Colonic mucosa (tissue), 4 donors: ENCODE measurements at places on chromosomes 12 and 14. TPM values are rescaled to one million over a fixed set of nuclear protein-coding genes. Genes with fewer than 3 reads are reported as not detected.

Gene RASAL1
- total RNA-seq: 9.0 TPM

GRCh38 chr12:77968021-77968420 is 137.3 kb downstream of the NAV3 start:
- no peak for DNase-seq
- H3K27ac ChIP-seq: no peak overlapping the region
- no peak overlapping the region for H3K4me3 ChIP-seq
- no peaks in the 10 kb centered on the region for H3K4me1 ChIP-seq
- H3K27me3 ChIP-seq: no peaks in the 10 kb centered on the region

Gene GPD1
- total RNA-seq: 3.4 TPM

DNA sequence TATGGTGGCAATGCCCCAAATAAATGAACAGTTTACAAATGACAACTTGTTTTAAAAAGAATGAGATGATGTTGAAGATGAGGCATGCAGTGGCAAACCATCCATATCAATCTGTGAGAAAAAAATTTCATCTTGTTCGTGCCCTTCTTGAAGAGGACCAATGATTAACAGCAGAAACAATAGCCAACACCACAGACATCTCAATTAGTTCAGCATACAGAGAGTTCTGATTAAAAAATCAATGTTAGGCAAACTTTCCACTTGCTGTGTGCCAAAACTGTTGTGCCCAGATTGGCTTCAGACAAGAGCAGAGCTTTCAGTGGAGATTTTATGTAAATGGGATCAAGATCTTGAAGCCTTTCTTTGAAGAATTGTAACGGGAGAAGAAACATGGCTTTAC is 329.9 kb downstream of the BMP4 start:
- H3K27me3 ChIP-seq: no peaks in the 10 kb centered on the region
- no peaks in the 10 kb centered on the region for H3K4me1 ChIP-seq
- no peak overlapping the region for H3K27ac ChIP-seq

GRCh38 chr12:9509464-9510161 is 98.1 kb downstream of the KLRB1 start:
- H3K4me3 ChIP-seq: no peak overlapping the region
- no peaks in the 10 kb centered on the region for H3K4me1 ChIP-seq
- H3K27me3 ChIP-seq: no peaks in the 10 kb centered on the region
- H3K27ac ChIP-seq: no peak overlapping the region
- DNase-seq: no peak

DNA sequence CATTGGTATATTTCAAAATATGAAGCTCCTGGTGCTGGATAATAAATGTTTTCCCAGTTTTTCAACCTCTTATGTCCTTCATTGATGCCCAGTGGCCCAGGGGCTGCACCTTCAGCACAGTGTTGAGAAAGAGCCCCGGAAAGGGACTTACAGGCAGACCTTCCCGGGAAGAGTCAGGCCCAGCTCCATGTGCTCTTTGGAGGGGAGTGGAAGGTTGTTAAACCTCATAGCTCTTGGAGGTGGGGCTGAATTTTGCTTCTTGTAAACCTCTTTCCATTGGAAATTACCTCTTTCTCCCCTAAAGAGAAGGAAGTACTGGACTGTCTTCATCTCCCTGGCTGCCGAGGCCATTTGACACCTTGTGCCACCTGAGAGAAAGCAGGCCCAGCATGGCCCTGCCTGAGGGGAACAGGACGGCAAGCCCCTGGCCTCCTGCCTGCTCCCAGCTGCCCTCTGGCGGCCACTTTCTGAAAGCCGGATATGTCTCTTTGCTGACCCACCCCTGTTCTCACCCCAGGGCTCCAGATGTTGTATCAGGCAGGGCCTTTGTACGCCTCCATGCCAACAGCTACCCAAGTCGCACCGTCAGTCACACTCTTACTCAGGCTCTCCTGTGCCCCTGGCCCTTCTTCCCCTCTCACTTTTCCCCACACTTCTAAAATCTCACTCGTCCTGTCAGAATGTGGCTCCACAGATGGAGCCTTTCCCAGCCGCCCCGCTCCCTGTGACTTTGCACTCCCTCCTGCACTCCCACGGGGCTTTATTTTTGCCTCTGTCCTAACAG is 43.0 kb downstream of the EVL start:
- no peaks in the 10 kb centered on the region for H3K27me3 ChIP-seq
- no peaks in the 10 kb centered on the region for H3K36me3 ChIP-seq
- H3K4me1 ChIP-seq: no peaks in the 10 kb centered on the region
- no peak overlapping the region for H3K4me3 ChIP-seq

DNA sequence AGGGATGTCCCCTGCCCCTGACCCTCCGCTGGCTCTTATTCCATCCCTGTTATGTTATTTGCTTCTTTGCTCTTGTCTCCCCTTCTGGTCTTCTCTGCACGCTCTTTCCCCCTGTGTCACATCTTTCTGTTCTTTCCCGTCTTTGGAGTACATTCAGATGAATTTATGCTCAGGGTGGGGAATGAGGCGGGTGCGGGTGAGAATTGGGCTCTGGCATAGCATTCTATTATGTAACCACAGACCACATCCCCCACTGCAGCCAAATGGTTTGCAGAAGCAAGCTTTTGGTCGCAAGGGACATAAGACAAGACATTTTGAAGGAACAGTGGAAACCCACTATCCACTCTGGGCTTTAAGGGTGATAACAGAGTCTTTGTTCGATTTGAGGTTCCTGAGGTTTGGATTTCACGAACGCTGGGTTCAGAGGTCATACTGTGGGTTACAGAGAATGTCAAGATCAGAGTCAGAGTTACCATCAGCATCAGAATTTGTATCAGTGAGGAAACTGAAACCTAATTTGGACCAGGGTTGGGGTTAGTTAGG is 3.8 kb downstream of the ENDOU start:
- no peaks in the 10 kb centered on the region for H3K36me3 ChIP-seq
- no peaks in the 10 kb centered on the region for H3K27me3 ChIP-seq
- DNase-seq: no peak
- no peak overlapping the region for H3K27ac ChIP-seq
- H3K4me3 ChIP-seq: no peak overlapping the region
- H3K4me1 ChIP-seq: peaks cover 4% of the 10 kb centered on the region

Gene PRICKLE1
- total RNA-seq: 2.9 TPM

- H3K4me3 ChIP-seq: no peak overlapping the region
- H3K4me1 ChIP-seq: peaks cover 8% of the 10 kb centered on the region
- no peak overlapping the region for H3K27ac ChIP-seq
- no peak for DNase-seq
- no peaks in the 10 kb centered on the region for H3K27me3 ChIP-seq
These were observed 105.5 kb upstream of the ARHGAP5 start for GRCh38 chr14:31971612-31972011.

DNA sequence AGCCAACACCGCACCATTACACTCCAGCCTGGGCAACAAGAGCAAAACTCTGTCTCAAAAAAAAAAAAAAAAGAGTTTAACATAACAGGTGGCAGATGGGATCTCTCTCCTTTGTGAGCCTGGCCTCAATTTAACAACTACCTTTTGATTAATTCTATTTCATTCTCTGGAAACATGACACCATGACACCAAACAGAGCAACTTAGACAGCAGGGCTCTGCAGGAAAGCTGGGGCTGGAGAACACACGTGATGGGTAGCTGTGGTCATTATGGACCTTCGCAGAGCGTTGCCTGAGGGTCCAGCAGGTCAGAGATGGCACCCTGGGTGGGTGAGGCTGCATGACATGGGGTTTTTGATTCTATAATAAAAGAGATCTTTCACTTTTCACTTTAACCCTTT is 1.7 kb upstream of the DGLUCY start:
- no peak overlapping the region for H3K27ac ChIP-seq
- no peaks in the 10 kb centered on the region for H3K36me3 ChIP-seq
- no peaks in the 10 kb centered on the region for H3K27me3 ChIP-seq
- H3K4me3 ChIP-seq: no peak overlapping the region

DNA sequence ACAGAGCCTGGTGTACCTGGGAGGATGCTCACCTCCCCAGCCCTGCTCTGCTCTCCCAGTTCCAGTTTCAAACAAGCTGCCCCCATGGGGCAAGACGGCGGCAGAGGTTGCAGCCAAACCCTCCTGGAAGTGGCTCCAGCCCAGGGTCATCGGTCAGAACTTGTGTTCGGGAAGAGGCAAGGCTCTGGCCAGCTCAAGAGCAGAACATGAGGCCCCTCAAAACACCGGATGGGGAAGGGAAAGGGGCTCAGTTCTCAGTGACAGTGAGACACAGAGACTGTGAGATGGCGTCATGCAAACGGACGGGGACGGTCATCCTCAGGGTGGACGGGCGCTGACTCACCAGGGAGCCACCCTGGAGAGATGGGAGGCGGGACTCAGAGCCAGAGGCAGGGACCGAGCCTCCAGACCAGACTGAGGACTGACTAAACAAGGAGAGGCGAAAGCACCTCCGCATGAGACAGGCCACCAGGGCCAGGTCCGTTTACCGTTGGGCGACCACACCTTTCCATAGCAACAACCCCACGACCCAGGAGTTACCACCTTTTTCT is 63.9 kb upstream of the GALNT9 start:
- no peak overlapping the region for H3K27ac ChIP-seq
- H3K4me1 ChIP-seq: no peaks in the 10 kb centered on the region
- no peak overlapping the region for H3K4me3 ChIP-seq
- no peak for DNase-seq

- H3K4me1 ChIP-seq: no peaks in the 10 kb centered on the region
- H3K4me3 ChIP-seq: no peak overlapping the region
- H3K27me3 ChIP-seq: no peaks in the 10 kb centered on the region
- peak overlapping the region; percentile 11 for H3K27ac ChIP-seq
These were observed 73.2 kb downstream of the DCAF5 start for GRCh38 chr14:69079747-69080146.

- no peaks in the 10 kb centered on the region for H3K27me3 ChIP-seq
- H3K4me1 ChIP-seq: no peaks in the 10 kb centered on the region
These were observed 60.6 kb downstream of the IFNG start for GRCh38 chr12:68098939-68099338.

DNA sequence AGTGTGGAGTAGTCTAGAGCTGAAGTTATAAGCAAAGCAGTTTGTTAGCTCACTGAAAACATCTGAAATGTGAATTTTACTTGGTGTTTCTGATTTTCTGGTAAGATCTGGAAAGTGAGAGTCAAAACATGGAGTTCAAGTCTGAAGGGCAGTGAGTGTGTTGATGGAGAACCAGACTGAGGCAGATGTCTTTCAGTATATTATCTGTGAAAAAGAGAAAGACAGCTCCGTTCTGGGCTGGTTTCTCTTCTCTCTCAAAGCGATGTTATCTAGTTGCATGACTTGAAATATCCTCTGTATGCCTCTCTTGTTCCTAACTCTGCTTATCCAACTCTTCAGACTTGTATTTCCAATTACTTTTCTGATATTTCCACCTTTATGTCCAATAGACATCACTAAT is 381.9 kb upstream of the RGS6 start:
- H3K27me3 ChIP-seq: no peaks in the 10 kb centered on the region
- H3K4me3 ChIP-seq: no peak overlapping the region
- no peak overlapping the region for H3K27ac ChIP-seq
- H3K36me3 ChIP-seq: no peaks in the 10 kb centered on the region
- peaks cover 14% of the 10 kb centered on the region for H3K4me1 ChIP-seq

Gene HNF1A
- total RNA-seq: 18.0 TPM

Gene TMEM229B
- total RNA-seq: 6.9 TPM

Gene PTPRQ
- total RNA-seq: not detected

DNA sequence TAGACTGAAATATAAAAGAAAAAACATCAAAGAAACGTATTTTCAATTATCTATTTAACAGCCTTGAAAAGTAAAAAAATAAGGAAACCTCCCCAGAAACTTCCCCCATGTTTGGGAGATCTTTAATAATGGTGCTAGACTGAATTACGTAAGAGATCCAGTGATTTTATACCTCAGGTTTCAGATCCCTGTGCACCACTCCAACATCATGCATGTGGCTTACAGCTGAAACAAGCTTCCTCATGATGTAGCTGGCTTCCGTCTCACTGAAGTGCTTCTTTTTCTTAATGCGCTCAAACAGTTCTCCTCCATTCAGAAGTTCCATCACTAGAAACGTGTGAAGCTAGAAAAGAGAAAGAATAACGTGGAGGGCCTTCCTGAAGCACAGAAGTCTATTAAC is 78.0 kb upstream of the TTC7B start:
- DNase-seq: no peak
- no peak overlapping the region for H3K27ac ChIP-seq
- H3K4me3 ChIP-seq: no peak overlapping the region
- no peaks in the 10 kb centered on the region for H3K4me1 ChIP-seq
- H3K27me3 ChIP-seq: no peaks in the 10 kb centered on the region

Gene CDKN1B
- 54.0 TPM for total RNA-seq

- no peak overlapping the region for H3K4me3 ChIP-seq
- peak overlapping the region; percentile 4 for H3K27ac ChIP-seq
- no peaks in the 10 kb centered on the region for H3K27me3 ChIP-seq
- no peak for DNase-seq
- no peaks in the 10 kb centered on the region for H3K36me3 ChIP-seq
These were observed 105.0 kb downstream of the DAD1 start for GRCh38 chr14:22483863-22484593.

Gene BDKRB2
- 23.3 TPM for total RNA-seq

- no peaks in the 10 kb centered on the region for H3K27me3 ChIP-seq
- H3K36me3 ChIP-seq: no peaks in the 10 kb centered on the region
- no peak overlapping the region for H3K4me3 ChIP-seq
- no peak for DNase-seq
These were observed 13.1 kb downstream of the C2CD5 start for GRCh38 chr12:22531205-22531604.

Gene AHNAK2
- 21.5 TPM for total RNA-seq

DNA sequence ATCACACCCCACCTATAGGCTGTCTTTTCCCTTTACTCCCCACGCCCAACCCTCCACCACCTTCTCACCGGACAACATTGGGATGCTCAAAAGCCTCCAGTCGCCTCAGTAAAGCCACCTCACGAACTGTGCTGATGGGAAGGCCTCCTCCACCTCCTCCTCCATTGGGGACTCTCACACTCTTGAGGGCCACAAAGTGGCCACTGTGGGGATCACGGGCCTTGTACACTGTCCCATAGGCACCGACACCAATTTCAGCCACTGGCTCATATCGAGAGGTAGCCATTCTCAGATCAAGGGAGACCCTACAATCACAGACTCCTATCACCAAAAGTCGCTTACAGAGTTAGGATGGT is 700 bp downstream of the CDK4 start:
- peaks cover 6% of the 10 kb centered on the region for H3K36me3 ChIP-seq
- H3K27ac ChIP-seq: peak overlapping the region; percentile 64
- no peak for DNase-seq
- H3K4me1 ChIP-seq: no peaks in the 10 kb centered on the region
- peak overlapping the region; percentile 73 for H3K4me3 ChIP-seq

GRCh38 chr12:11856971-11857370 is 207.5 kb downstream of the ETV6 start:
- H3K27me3 ChIP-seq: no peaks in the 10 kb centered on the region
- no peak overlapping the region for H3K4me3 ChIP-seq
- H3K27ac ChIP-seq: no peak overlapping the region
- H3K36me3 ChIP-seq: no peaks in the 10 kb centered on the region
- H3K4me1 ChIP-seq: peaks cover 6% of the 10 kb centered on the region
- DNase-seq: no peak

- no peaks in the 10 kb centered on the region for H3K4me1 ChIP-seq
- H3K36me3 ChIP-seq: no peaks in the 10 kb centered on the region
- H3K4me3 ChIP-seq: no peak overlapping the region
- no peaks in the 10 kb centered on the region for H3K27me3 ChIP-seq
- H3K27ac ChIP-seq: no peak overlapping the region
These were observed 29.8 kb downstream of the GPRC5D start for GRCh38 chr12:12922191-12922616.

GRCh38 chr14:61140271-61140670 is 140.9 kb downstream of the TMEM30B start:
- no peak overlapping the region for H3K27ac ChIP-seq
- no peak for DNase-seq
